ENCODE measurements at places on chromosomes 3 and 15.

DNA sequence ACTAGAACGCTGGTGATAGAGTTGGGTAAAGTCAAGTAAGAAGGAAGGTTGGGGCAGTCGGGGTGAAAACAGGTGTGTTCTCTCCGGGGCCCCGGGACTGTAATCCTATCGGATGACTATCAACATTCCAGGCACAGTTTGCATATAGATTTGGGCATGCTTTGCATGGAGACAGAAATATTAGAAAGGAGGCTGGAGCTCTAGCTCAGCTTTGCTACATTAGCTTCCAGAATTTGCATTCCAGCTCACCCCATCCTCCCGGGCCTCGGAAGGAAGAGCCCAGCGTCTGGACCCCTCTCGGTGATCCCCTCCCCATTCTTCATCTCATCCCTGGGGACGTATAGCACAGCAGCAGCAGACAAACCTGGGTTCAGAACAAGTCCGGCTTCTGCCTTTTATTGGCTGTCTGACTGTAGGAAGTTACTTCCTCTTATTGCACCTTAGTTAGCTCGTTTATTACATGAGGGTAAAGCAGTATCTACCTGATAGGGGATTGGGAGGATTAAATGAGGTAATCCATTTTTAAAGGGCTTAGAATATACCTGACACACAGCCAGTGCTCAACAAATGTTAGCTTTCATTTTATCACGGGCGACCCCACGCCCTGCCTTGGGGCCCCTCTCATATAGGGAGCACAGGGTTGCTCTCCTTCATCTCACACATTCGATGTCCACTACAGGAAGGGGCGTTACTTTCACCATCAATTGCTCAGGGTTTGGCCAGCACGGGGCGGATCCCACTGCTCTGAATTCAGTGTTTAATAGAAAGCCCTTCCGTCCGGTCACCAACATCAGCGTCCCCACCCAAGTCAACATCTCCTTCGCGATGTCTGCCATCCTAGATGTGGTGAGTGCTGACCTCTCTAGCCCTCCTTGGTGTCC lies 3.2 kb downstream of the HTR3E start:
- no peak for DNase-seq

- DNase-seq = no peak
Measured at GRCh38 chr15:49831206-49831965, 210.5 kb downstream of the DTWD1 start.

- no peak for DNase-seq
Measured at GRCh38 chr3:38133557-38134405, 3.1 kb downstream of the ACAA1 start.

GRCh38 chr15:70708839-70709238 lies 54.5 kb downstream of the UACA start:
- no peak for DNase-seq

DNA sequence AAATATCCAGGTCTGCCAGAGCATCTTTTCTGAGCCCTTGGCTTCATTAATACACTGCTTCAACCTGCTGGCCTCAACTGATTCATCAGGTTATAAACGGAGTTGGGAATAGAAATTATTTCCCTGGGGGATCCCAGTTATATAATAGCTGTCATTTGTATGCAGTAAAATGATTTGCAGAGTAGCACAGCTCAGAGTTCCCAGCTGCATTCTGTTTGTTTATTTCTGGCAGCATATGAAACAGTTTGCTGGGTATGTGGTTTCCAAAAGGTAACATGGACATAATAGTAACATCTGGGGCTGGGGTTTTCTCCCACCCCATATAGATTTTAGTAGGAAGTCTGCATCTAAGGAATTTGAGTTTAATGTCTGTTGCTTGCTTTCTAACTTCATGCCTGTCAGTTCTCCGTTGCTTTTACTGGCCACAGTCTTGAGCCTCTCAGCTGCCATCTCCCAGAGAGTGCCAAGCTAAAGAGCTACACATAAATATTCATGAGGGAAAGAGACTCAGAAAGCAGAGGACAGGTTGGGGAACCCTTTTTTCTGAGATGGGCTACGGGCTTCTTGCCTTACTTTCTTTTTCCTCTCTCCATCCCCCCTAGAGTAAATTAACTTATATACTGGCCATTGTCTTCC lies 124.6 kb downstream of the TMEM108 start:
- DNase-seq = no peak

- no peak for DNase-seq
Measured at GRCh38 chr3:15096046-15096445, 2.9 kb downstream of the RBSN start.

DNA sequence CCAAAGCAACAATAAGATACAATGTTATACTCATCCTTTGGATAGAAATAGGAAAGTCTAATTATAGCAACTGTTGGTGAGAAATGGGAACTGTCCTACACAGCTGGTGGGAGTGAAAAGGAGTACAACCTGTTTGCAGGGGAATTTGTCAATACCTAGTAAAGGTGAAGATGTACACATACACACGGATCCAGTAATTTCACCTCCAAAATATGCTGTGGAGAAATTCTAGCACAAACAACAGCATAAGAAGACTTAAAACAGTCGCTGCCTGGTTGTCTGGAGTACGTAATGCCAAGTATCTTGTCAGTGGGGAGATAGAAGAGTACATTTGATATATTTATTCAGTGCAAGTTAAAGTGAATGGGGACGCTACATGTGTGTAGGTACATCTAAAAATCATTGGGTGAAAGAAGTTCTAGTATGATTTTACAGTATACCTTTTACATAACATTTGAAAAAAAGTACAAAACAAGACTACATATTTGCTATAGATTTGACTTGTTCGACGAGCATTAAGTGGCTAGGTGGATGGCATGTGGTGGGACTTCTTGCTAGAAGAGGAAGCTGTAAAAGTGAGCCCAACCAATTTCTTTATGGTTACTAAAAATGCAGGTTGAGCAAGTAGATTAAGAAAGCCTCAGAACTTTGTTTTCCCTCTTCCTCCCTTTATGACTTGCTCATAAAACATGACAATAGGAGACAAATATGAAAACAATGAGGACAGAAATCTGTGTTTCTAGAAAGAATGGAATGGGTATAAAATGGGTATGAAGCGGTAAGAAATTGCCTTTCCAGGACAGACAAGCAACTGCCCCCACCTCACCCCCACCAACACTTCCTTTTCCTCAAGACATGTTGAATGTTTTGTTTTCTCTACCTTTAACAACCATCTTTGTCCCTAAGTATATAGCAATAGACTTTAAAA lies 50.2 kb upstream of the CCR4 start:
- DNase-seq = no peak

- DNase-seq = no peak
Measured at GRCh38 chr3:65761446-65762234, 277.1 kb downstream of the MAGI1 start.

GRCh38 chr3:129021140-129021551 lies 20.0 kb downstream of the EFCC1 start:
- no peak for DNase-seq

GRCh38 chr15:99283717-99284116 lies 32.4 kb downstream of the LRRC28 start:
- DNase-seq = no peak

GRCh38 chr3:194860725-194861124 lies 175.0 kb downstream of the FAM43A start:
- DNase-seq = no peak

DNA sequence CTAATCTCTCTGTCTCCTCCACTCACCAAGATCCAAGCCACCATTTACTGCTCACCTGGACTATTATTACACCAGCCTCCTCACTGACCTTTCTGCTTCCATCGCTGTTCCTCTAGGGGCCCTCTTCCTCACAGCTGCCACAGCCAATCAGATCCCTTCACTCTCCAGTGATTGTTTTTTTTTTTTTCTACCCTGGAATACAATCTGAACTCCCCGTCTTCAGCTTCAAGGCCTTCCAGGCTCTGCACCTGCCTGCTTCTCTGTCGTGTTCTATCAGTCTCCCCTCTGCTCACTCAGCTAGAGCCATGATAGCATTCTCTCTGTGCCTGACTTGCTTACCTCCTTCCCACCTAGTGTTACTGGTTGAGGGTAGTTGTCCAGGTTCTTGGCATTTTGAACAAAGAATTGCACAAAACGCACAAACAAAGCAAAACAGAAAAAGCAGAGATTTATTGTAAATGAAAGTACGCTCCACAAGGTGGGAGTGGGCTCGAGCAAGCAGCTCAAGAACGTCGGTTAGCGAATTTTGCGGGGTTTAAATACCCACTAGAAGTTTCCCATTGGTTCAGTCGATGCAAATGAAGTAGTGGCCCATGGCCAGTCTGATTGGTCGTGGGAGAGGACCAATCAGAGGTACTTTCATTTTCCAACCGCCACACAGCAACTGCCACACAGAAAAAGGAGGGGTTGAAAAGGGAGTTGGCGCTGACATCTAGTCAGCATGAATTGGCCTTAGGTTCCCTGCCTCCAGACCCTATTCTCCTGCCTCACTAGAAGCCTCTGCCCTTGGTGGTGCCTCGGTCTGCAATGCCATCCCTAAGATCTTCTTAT lies 188.9 kb downstream of the TLE3 start:
- DNase-seq = no peak

GRCh38 chr3:120634539-120634938 lies 38.4 kb downstream of the NDUFB4 start:
- DNase-seq = no peak

DNA sequence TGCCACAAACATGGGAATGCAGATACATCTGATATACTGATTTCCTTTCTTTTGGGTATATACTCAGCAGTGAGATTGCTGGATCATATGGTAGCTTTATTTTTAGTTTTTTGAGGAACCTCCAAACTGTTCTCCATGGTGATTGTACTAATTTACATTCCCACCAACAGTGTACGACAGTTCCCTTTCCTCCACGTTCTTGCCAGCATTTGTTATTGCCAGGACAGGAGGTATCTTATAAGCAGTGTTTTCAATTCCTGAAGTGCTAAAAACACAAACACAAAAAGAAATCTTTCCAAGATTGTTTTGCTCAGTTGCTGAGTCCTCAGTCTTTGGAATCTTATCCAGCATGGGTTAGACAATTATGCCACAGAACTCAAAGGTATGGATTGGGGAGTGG lies 13.5 kb downstream of the GTF2E1 start:
- no peak for DNase-seq

DNA sequence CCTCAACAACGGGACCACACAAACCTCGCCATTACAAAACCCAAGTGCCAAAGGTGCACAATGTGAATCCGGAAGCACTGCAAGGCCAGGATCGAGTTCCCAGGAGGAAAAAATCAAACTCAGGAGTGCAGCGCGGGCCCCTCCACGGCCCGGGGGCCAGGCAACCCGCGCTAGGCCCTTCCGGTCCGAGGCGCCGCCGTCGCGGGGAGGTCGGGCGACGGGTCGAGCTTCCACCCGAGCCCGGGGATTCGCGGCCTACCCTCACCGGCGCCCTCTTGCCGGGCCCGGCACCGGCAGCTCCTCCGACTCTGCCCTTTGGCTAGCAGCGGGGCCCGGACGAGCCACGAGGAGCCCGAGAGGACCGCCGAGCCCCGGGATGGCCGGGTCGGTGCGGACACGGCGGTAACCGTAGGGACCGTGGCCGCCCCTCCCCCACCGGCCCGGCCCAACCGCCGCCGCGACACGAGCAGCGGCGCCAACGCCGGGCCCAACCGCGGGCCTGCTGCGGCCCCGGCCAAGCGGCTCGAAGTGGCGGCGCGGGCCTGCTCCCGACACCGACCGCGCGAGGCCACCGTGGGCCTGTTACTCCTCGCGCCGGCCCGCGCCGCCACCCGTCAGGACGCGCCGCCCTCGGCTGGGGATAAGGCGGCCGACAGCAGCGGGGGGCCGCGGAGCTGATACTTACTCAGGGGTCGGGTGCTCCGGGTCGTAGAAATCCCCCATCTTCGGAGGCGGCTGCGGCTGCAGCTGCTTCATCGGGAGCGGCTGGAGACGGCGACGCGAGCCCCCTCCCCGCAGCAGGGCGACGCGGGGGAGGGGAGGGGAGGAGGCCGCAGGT lies 525 bp downstream of the SETD2 start:
- DNase-seq = peak; percentile 57

DNA sequence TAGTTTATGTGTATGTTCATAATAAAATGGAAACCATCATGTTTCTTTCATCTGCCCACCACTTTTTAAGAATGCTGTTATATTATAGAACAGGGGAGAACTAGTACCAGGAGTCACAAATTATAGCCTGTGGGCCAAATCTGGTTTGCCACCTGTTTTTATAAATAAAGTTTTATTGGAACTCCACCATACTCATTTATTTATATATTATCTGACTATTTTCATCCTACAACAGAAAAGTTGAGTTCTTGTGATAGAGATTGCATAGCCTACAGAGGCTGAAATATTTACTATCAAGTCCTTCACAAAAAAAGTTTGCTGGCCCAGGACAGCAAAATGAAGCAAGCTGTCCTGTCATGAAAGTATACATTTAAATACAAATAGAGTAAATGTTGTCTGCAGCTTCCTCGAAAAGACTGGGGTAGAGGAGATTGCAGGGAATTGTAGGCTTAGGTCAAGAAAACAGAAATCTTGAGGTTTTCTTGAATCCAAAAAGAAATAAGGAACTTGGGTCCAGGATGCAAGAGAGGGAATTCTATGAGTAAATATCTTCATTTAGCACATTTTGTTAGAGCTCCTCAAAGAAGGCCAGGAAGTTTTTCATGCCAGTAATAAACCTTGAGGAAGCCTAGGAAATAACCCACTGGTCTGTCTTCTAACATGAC lies 41.1 kb downstream of the FILIP1L start:
- peak; percentile 7 for DNase-seq

All from T-helper 2 cell (primary cell).